ENCODE measurements at places on chromosomes 7 and 10. TPM values are rescaled to one million over a fixed set of nuclear protein-coding genes. Genes with fewer than 3 reads are reported as not detected.

GHRHR gene
- not detected for polyA plus RNA-seq

PAX4 gene
- polyA plus RNA-seq, result not detected

SHH gene
- not detected for polyA plus RNA-seq

ABCB1 gene
- polyA plus RNA-seq, result 3.0 TPM

WDR86 gene
- polyA plus RNA-seq, result 29.5 TPM
